ENCODE measurements at places on chromosomes 1 and 21.

DNA sequence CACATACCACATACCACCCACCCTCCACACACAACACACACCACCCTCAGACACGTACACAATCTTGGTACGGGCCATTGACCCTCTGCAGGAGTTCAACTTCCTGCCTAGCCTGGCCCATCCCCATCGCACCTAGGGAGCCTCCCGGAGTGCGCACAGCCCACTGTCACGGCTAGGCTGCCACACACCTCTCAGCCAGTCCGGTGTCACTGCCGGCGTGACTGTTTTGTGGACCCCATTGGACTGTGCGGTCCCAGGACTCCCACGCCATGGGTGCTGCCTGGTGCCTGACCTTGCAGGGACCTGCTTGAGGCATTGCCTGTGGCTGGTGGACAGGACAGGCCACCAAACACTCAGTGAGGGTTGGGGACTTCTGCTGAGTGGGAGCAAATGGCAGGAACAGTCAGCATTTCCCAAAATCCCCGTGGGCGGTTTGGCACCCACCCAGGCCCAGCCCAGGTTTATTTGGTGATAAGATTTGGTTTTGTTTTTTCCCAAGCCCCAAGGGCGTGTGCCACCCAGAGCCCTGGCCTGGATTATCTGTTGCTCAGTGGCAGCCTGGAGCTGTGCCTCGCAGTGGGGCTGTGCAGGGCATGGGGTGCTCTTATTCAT is 27.7 kb downstream of the RAB7B start:
- DNase-seq: no peak

GRCh38 chr1:205435578-205436573 is 14.0 kb upstream of the LEMD1 start:
- peak; percentile 23 for DNase-seq

GRCh38 chr1:167650269-167651160 is 20.5 kb downstream of the RCSD1 start:
- no peak for DNase-seq

DNA sequence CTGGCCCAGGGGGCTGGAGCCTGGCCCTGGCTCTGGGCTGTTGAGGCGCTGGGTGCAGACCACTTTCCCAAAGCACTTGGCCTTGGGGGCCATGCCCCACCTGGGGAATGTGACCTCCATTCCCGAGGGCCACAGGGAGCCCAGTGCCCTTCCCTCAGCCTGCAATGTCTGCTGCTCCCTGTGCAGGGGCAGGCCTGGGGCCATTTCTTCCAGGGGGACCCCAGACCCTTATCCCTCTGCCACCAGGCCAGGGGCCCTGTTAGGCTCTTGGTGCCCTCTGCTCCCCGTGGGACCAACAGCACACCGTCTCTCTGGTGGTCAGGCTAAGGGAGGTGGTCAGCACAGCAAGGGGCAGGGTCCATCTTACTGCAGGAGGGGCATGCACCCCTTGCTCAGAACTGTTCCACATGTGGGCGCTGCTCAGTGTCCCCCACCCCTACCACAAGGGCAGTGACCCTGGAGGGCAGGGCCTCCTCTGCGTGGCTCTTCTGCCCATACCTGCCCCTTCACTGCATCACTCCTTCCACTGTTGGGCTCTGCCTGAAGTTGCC is 1.1 kb upstream of the TMEM52 start:
- DNase-seq: no peak

- peak; percentile 78 for DNase-seq
These were observed 133.3 kb downstream of the XPR1 start for GRCh38 chr1:180765151-180765550.

DNA sequence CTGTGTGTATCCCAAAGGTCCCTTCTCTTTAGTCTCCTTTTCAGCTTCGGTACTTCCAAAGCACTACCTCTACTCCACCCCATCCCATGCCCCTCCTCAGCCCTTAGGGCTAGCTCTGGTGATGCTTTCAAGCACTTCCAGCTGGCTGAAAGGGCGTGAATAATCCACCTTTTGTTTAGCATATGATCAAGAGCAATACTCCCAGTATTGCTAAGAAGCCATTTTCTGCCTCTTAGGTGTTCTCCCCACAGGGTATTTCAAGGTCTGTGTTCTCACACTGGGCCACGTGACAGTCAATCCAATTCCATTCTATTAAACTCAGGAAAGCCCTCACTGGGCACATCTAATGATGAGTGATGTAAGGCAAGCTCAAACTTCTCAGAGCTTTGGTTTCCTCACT is 298.5 kb upstream of the PROX1 start:
- DNase-seq: no peak

- peak; percentile 47 for DNase-seq
These were observed 12.1 kb downstream of the ERG start for GRCh38 chr21:38486221-38486620.

GRCh38 chr1:2391931-2392509 is 379 bp downstream of the RER1 start:
- DNase-seq: peak; percentile 40

- no peak for DNase-seq
These were observed 120.7 kb downstream of the TGFBR3 start for GRCh38 chr1:91765293-91765692.
